ENCODE measurements at places on chromosomes 12 and 14.
A peak's percentile ranks its signal among the peaks of the same experiment; 100 is the strongest.

DNA sequence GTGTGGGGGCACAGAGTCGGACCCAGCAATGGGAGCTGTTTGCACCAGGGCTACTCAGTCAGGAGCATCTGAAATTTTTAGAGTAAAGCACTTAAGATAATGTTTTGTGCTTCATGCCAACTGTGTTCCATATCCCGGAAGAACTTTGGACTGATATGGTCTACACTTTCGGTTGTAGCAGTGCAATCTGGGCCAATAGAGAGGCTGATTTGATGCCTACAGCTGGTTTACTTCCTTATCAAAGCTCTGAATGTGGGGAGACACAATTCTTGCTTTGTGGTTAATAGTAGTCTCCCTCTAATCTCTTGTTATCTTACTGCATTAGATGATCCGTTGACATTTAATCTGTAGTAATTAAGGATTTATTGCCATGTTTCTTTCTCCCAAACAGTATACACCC is 7.8 kb upstream of the VDR start:
- no peak for DNase-seq

DNA sequence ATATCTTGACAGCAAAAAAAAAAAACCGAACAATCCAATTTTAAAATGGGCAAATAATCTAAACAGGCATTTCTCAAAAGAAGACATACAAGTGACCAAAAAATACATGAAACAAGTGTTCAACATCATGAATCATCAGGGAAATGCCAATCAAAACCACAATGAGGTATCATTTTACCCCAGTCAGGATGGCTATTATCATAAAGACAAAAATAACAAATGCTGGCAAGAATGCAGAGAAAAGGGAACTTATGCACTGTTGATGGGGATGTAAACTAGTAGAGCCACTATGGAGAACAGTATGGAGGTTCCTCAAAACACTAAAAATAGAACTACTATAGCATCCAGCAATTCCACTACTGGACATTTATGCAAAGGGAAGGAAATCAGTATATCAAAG is 448.2 kb downstream of the RGS6 start:
- no peak for DNase-seq

DNA sequence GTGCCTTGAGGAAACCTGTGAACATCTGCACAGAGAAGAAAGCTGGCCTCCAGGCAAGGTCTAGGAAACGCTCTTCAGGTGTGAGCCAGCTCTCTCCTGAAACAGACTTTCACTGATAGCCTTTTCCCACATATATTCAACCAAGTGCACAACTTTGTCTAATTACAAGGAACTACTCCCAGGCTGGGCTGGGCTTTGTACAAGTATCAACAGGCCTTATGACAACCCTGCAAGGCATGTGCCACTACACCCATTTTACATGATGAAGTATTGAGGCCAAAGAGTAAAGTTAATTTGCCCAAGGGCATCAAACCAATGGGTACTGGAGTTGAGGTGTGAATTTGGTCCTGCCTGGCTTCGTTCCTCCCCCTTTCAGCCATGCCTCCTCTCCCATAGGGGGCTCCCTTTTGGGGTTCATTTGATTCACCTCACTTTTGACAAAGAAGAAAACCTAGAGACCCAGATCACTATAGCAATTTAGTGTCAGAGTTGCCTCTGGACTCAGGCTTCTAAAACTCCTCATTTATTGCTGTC is 2.1 kb downstream of the CSRP2 start:
- no peak for DNase-seq

DNA sequence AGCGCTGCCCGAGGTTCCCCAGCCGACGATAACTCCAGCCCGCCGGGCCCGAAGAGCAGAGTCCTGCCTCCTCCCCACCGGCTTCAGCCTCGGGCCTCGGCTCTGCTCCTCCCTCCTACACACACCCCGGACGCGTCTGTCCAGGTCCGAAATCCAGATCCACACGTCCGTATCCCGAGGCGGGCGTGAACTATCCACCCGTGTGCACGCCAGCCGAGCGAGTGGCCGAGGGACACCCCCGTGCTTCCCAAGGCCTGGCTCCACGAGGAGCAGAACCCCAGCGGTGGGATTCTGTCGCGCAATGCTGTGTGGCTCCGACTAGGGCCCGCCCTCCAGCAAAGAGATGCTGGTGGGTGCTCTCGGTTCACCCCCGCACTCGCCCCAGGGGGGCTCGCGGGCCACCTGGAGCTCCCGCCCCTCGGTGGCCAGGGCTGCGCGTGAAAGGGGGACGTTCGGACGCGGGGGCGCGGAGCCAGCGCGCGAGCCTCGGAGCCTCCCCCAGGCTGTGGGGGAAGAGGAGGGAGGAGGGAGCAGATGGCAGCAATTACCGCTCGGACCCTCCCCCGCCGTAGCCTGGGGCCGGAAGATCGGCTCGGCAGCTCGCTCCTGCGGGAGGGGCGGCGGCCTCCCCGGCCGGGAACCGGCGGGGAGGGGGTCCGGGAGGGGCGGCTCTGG is 18.9 kb upstream of the ANKRD33 start:
- peak; percentile 35 for DNase-seq

GRCh38 chr14:74732387-74732786 is 19.4 kb downstream of the FCF1 start:
- DNase-seq = no peak

DNA sequence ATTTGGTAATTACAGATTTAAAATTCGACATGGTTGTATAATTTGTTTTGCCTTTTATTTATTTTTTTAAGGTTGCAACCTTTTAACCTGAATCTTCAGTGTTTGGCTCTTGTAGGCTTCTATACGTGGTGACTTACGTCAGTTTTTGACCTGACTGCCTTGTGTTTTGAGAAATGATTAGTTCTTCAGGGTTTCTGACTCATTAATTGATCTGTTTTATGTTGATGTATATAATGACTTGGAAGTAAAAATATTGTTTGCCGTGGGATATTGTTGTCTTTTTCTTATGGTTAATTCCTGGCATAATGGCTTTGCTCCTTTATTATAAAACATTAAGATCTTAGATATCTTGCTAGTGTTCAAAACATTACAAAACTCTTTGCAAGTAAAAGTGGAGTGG is 2.5 kb downstream of the RASSF8 start:
- no peak for DNase-seq

- DNase-seq = no peak
These were observed 43.6 kb downstream of the HCAR2 start for GRCh38 chr12:122659579-122659978.

DNA sequence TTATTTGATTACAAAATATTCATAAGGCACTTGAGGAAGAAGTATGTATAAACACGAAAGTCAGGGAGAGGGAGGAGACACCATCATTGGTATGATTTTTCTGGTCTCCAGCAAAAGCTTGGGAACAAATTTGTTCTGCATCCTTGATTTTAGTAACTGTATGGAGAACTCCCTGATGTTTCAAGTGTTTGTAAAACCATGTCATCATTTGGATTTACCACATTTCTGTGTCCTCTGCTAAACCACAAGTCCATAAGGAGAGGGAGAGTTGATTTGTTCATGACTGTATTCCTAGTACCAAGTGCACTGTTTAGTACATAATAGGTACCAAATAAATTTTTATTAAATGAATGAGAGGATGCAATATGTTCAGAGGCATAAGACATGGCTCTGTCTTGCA is 181.1 kb downstream of the BTG1 start:
- no peak for DNase-seq

DNA sequence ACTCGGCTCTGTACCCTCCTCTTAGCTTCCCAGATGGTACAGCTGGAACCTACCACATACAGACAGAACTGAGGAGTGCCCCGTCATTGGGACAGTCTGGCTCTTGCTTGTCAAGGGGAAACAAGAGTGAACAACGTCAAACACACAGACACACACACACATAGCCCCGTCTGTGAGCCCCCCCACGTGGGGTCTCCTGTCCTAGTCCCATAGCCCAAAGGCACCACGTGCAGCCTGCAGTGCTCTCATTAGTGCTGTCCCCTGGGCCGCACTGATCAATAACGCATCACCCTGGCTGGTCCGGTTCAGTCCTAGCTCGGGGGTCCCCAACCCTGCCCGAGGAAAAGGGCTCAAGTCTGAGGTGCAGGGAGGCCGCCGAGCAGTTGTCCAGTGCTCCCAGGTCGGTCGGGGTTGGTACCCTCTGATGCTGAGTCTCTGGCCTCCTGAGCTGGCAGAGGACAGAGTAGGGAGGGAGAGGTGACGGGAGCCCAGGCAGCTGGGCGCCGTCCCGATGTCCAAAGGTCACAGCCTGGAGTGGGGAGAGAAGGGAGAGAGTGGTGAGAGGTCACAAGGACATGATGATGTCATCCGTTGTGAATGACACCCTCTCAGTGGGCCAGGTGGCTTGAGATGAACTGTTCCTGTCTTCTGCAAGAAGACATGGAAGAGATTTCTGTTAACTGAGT is 105.4 kb upstream of the NOS1 start:
- no peak for DNase-seq

GRCh38 chr14:67515386-67516079 is 17.6 kb upstream of the PLEKHH1 start:
- no peak for DNase-seq

GRCh38 chr12:131046813-131047788 is 93.4 kb downstream of the ADGRD1 start:
- no peak for DNase-seq

DNA sequence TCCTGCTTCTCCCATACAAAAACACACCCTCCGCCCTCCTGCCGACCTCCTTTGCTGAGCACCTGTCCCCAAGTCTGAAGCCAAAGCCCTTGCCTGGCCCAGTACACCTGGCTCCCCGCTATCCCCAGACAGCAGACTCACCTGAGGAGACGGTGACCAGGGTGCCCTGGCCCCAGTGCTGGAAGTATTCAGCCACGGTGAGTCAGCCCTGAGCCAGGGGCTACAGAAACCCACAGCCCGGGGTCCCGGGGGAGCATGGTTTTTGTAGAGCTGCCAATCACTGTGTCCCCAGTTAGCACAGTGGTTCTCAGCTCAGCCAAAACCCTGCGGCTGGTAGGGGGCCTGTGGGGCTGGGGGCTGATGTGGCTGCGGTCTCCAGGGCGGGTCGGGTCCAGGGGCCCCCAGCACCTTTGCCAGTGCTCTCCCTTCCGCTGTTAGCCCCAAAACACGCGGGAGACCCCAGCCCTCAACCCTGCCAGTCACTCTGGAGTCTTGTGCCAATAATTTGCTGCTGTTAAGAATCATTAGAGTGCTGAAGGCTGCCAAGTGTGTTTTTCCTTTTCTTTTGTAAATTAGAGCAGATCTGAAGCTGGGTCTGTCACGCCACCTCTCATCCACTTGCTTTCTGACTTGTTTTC is 339.0 kb downstream of the TMEM121 start:
- DNase-seq = no peak

DNA sequence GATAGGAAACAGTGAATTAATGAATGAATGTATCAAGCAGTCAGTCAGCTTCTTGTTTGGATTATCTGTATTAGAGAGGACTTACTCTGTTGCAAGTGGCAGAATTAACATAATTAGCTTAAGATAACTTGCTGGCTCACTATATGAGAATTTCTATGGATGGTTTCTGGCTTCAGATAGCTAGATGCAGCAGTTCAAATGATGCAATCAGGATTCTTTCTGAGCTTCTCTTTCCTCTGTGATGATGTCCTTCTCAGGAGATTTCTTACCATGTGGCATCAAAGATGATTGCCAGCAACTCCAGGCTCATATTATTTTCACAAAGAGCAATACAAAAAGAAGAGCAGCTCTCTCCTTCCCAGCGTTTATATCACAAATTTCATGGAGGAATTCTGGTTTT is 30.7 kb downstream of the FRMD6 start:
- peak; percentile 57 for DNase-seq

Data from fibroblast of skin of right biceps (primary cell).